ENCODE measurements at places on chromosomes 3 and 15. TPM values are rescaled to one million over a fixed set of nuclear protein-coding genes. Genes with fewer than 3 reads are reported as not detected.

- peak overlapping the region; percentile 51 for H3K27ac ChIP-seq
- no peaks in the 10 kb centered on the region for H3K27me3 ChIP-seq
- no peaks in the 10 kb centered on the region for H3K36me3 ChIP-seq
Measured at GRCh38 chr3:49930922-49931321, 1.3 kb upstream of the MON1A start.

- peaks cover 29% of the 10 kb centered on the region for H3K27me3 ChIP-seq
- H3K4me1 ChIP-seq = peaks cover 9% of the 10 kb centered on the region
- H3K27ac ChIP-seq = no peak overlapping the region
- no peak for DNase-seq
- no peak overlapping the region for H3K4me3 ChIP-seq
Measured at GRCh38 chr3:13077431-13078162, 4.4 kb upstream of the IQSEC1 start.

- H3K4me3 ChIP-seq = no peak overlapping the region
- DNase-seq = no peak
- H3K27ac ChIP-seq = no peak overlapping the region
- no peaks in the 10 kb centered on the region for H3K27me3 ChIP-seq
- H3K36me3 ChIP-seq = no peaks in the 10 kb centered on the region
Measured at GRCh38 chr3:157388976-157389375, 47.7 kb upstream of the PTX3 start.

- H3K4me3 ChIP-seq = peak within 1 kb of the TSS; percentile 86
- no peaks in the 10 kb centered on the region for H3K36me3 ChIP-seq
- peaks cover 21% of the 10 kb centered on the region for H3K4me1 ChIP-seq
- peaks cover 53% of the 10 kb centered on the region for H3K27me3 ChIP-seq
Measured at GRCh38 chr3:165195640-165196576, at the start of gene SLITRK3. Gene SLITRK3 (minus strand): TSS chr3:165196384. CDS start chr3:165190830, 5,554 bp downstream.

DNA sequence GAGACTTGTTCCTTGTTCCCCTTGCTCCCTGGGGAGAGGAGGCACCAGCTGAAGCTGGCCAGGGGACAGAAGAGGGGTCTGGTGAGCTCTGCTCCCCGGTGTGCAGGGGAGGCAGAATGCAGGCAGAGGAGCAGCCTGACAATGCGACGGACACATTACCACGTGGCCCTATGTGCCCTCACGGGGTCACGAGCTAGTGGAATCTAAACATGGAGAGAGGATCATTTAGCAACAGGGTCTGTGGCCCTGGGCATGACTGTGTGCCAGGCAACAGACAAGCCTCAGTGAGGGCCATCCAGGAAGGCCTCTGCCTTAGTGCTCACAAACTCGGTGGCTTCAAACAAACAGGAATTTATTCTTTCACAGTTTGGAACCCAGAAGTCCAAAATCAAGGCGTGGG is 8.5 kb upstream of the MUC4 start:
- peaks cover 6% of the 10 kb centered on the region for H3K4me1 ChIP-seq
- no peak overlapping the region for H3K4me3 ChIP-seq
- no peaks in the 10 kb centered on the region for H3K36me3 ChIP-seq
- H3K27me3 ChIP-seq = no peaks in the 10 kb centered on the region

GRCh38 chr15:50996641-50997040 is 88.2 kb downstream of the AP4E1 start:
- H3K4me1 ChIP-seq = 0 out of 2 replicates have a peak, but pooled peaks cover 2% of the 10 kb centered on the region
- no peaks in the 10 kb centered on the region for H3K27me3 ChIP-seq
- no peak overlapping the region for H3K27ac ChIP-seq
- no peak overlapping the region for H3K4me3 ChIP-seq

- peaks cover 10% of the 10 kb centered on the region for H3K4me1 ChIP-seq
- no peaks in the 10 kb centered on the region for H3K27me3 ChIP-seq
- H3K4me3 ChIP-seq = no peak overlapping the region
- H3K27ac ChIP-seq = no peak overlapping the region
- no peak for DNase-seq
- H3K36me3 ChIP-seq = no peaks in the 10 kb centered on the region
Measured at GRCh38 chr15:25805031-25805430, 58.1 kb downstream of the ATP10A start.

- H3K4me3 ChIP-seq = no peak overlapping the region
- peaks cover 11% of the 10 kb centered on the region for H3K4me1 ChIP-seq
- H3K27me3 ChIP-seq = no peaks in the 10 kb centered on the region
- H3K27ac ChIP-seq = no peak overlapping the region
- no peak for DNase-seq
- H3K36me3 ChIP-seq = no peaks in the 10 kb centered on the region
Measured at GRCh38 chr3:177827511-177828207, 630.4 kb upstream of the TBL1XR1 start.

- H3K27ac ChIP-seq = no peak overlapping the region
- H3K36me3 ChIP-seq = no peaks in the 10 kb centered on the region
- H3K27me3 ChIP-seq = no peaks in the 10 kb centered on the region
- DNase-seq = no peak
- no peak overlapping the region for H3K4me3 ChIP-seq
Measured at GRCh38 chr3:129536374-129536667, 6.7 kb upstream of the H1-8 start.

DNA sequence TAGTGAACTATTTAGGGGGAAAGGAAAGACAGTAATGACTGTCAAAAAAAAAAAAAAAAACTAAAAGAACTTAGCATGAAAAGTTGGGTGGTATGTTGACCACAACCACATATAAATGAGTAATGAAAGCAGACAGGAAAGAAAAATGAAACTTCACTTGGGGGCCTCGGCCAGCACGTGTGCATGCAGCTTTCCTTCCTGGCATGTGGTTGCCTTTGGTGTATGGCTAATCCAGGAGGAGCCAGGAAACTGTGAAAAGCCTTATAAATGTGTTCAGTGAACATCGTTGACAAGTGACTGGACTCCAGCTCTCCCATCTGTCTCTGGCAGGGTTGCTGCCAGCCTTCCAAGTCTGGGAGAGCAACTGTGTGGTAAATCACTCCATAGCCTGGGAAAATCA is 195.1 kb downstream of the DTWD1 start:
- no peak for DNase-seq
- no peak overlapping the region for H3K4me3 ChIP-seq
- no peaks in the 10 kb centered on the region for H3K27me3 ChIP-seq
- H3K27ac ChIP-seq = no peak overlapping the region
- no peaks in the 10 kb centered on the region for H3K4me1 ChIP-seq

The GASK1A gene
- total RNA-seq = 7.7 TPM

The CCDC39 gene
- 0.44 TPM for total RNA-seq
